GM23248 (cell line): ENCODE measurements at places on chromosomes 11 and 22. TPM values are rescaled to one million over a fixed set of nuclear protein-coding genes. Genes with fewer than 3 reads are reported as not detected.

The PRG3 gene
- total RNA-seq = not detected in 2 replicates

The RIMBP3B gene
- total RNA-seq = 0.13 TPM in 1 of 2 replicates, not detected in the other

The ANO5 gene
- not detected in 2 replicates for total RNA-seq

The ANKK1 gene
- not detected in 2 replicates for total RNA-seq

The LRP4 gene
- total RNA-seq = 2.0 and 2.9 TPM in 2 replicates
